ENCODE measurements at places on chromosomes 6 and 20. TPM values are rescaled to one million over a fixed set of nuclear protein-coding genes. Genes with fewer than 3 reads are reported as not detected.
A peak's percentile ranks its signal among the peaks of the same experiment; 100 is the strongest.

Gene CD93
- polyA plus RNA-seq = 48.0 TPM

Gene MYCT1
- 23.8 TPM for polyA plus RNA-seq

Gene ZNF335
- 9.1 TPM for polyA plus RNA-seq

Gene PTK6
- polyA plus RNA-seq = 0.26 TPM

Gene PPP1R16B
- polyA plus RNA-seq = 3.8 TPM

Gene LY6G5C
- polyA plus RNA-seq = 3.1 TPM

Gene NMBR
- polyA plus RNA-seq = not detected

Gene ADGRG6
- polyA plus RNA-seq = 10.2 TPM

Gene SLC35D3
- not detected for polyA plus RNA-seq

Gene PROKR2
- not detected for polyA plus RNA-seq

Gene PTGIS
- 39.0 TPM for polyA plus RNA-seq

Gene BPIFA1
- not detected for polyA plus RNA-seq

DNA sequence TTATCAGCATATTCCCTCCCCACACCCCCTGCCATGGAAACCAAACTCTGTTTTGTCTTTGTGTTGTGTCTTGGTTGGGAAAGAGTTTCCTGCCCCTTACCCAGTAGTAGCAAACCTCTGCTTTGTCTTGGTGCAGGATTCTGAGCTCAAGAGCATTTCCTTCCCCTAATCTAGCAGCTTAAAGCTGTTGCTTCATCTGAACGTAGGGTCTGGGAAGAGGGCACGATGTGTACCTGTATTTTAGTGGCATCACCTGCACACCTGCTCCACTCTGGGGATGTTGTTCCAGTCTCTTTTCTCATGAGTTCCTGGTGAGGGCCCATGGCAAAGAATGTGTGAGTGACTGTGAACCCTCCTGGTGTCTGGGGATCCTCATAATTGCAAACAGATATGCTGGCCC, 164.7 kb downstream of the SCP2D1 start:
- DNase-seq = no peak

GRCh38 chr20:5024982-5025381, 23.7 kb upstream of the SLC23A2 start:
- DNase-seq = no peak

GRCh38 chr6:19549109-19549508, 288.1 kb upstream of the ID4 start:
- DNase-seq = no peak

GRCh38 chr20:57394121-57395082, 3.2 kb downstream of the RBM38 start:
- no peak for DNase-seq

GRCh38 chr6:109465772-109466171, 10.2 kb upstream of the MICAL1 start:
- no peak for DNase-seq

- DNase-seq = no peak
Observed at GRCh38 chr6:40582892-40583291, 4.3 kb downstream of the LRFN2 start.

- DNase-seq = no peak
Observed at GRCh38 chr20:49511788-49512525, 29.5 kb upstream of the KCNB1 start.

- DNase-seq = no peak
Observed at GRCh38 chr6:137496909-137497720, 2.9 kb upstream of the OLIG3 start.

- DNase-seq = no peak
Observed at GRCh38 chr6:155155787-155156447, 107.9 kb upstream of the CLDN20 start.

- DNase-seq = no peak
Observed at GRCh38 chr6:88045521-88046136, 2.0 kb upstream of the SPACA1 start.

- DNase-seq = no peak
Observed at GRCh38 chr20:3273371-3273770, 34.4 kb upstream of the SLC4A11 start.

DNA sequence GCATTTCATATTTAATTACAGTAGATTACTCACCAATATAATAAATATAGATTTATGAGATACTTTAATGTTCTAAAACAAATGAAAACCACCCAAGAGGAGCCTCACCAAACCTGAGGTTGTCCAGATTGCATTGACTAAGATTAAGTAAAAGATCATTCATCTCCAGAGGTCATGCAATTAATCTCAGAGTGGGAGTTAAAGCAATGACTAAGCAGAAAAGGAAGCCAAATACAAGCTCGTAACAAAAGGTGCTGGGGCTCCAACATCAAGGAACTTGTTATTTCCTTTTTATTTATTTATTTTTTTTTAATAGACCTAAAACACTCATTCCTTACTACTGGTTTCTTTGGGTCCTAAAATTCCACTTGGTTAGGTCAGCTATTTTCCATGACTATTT, 57.7 kb downstream of the RSPO3 start:
- DNase-seq = no peak

GRCh38 chr6:72504406-72504805, 117.5 kb upstream of the KCNQ5 start:
- DNase-seq = no peak

GRCh38 chr6:124148236-124148957, 344.7 kb downstream of the NKAIN2 start:
- no peak for DNase-seq

DNA sequence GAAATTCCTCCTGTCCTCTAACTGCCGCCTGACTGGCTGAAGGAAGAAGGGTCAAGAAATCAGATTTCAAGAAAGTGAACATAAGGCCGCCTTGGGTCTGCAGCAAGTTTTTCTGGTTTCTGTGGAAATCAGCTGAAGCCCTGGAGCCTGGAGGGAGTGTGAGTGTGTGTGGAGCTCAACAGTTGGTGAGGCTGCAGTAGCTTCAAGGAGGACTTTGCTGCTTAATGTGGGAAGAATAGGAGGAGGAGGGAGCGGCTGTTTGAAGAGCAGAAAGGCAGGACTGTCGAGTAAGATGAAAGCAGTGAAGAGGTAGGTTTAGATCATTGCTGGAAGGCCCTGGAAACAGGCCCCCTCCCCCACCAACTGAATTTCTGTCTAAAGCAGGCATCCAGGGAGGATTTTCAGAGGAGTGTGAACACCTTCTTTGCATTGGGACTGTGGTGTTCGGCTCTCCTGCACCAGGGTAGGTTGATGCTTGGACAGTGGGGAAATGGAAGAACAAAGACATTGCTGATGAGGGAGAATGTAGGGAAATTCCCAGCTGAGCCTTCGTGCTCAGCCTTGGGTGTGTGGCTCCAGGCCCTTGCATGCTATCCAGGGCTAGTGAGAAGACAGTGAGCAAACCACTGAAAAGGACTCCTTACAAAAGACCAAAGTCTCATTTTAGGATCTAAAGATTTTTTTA, 79.5 kb upstream of the VSTM2L start:
- no peak for DNase-seq

DNA sequence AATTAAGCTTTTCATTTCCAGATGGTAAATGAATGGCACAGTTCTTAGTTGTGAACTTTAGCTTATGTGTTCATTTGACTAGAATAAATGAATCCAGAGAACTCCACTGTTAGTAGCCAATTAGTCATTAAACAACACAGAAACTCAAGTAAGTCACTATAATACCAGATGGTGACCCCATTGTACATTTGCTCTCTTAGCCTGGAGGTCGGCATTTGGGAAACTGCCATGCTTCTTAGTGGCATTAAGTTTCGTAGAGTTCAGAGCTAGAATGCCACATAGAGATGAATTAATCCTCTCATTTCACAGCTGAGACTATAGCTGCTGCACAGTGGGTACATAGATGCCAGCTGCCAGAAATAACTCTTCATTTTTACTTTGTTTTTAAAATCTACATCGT, 10.8 kb upstream of the DTNBP1 start:
- no peak for DNase-seq

DNA sequence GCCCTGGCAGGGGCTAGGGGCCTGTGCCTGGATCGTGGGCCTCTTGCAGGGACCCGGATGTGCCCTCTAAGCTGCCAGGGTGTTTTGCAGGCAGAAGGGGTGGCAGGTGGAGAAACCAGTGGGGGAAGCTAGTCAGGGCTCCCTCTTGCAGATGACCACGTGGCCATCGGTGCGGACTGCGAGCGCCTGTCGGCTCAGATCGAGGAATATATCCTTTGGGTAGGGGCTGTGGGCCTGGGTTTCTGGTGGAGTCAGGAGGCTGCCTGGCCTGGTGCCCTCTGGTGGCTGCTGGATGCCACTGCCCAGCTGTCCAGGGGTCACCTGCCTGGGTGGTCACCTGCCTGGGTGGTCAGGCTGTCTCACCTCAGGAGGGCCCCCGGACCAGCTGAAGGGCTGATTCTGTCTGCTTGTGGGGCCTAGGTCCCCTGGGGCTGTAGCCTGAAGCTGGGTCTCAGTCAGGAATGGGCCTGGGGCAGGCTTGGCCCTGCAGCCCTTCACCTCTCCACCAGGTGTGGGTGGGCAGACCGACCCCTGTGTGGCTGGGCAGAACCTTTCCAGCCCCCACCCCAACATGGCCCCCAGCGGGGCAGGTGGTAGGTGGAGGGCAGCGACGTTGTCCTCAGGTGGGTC, 6.7 kb downstream of the TCEA2 start:
- no peak for DNase-seq

- DNase-seq = peak; percentile 57
Observed at GRCh38 chr6:33377171-33377570, 14.5 kb upstream of the KIFC1 start.

DNA sequence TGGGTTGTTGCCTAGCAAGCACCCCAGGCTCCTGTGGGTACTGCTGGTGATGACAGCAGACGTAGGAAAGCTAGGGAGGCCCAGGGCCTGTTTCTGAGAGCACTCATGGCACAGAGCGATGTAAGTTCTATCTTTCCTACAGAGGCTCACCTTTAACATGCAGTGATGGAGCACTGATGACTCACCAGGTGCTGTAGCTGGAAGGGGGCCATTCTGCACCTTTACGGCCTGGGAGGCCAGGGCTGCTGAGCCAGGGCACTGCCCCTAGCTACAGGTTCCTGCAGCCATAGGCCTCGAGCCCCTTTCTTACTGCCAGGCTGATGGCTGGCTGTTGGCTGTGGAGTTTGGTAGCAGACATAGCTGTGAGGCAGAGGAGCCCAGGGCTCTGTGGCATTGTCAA, 31.1 kb upstream of the GPR6 start:
- DNase-seq = no peak

GRCh38 chr6:108685970-108686369, 125.3 kb downstream of the FOXO3 start:
- no peak for DNase-seq

DNA sequence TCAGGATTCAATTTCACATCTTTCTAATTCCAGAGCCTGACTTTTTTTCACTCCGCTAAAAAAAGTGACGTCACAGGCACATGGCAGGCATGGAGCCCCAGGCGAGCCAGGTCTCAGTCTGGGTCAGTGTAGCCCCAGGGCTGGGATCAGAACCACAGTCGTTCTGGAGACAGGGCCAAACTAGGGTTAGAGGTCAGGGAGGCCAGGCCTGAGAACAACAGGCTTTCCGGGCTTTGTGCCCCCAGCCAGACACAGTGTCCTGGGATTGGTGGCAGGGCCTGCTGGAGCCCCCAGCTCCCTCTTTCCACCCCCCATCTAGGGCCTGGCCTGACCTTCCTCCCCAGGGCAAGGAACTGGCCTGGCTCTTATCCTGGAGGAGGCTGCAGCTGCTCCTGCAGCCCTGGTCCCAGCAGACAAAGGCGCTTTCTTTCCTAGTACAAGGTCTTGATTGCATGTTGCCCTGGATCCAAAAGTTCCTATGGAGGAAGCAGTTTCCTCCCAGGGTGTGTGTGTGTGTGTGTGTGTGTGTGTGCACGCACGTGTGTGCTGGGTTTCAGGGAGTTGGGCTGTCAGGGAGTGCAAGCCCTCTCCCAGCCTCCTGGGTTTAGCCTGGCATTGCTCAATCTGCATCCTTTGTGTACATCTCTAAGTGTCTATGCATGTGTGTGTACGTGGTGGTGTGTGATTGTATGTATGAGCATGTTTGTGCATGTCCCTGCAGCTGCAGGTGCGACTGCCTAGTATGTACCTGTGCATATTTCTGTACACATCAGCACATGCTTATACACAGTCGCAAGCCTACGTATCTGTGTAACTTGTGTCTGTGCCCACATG, 26.5 kb upstream of the EMILIN3 start:
- peak; percentile 75 for DNase-seq

DNA sequence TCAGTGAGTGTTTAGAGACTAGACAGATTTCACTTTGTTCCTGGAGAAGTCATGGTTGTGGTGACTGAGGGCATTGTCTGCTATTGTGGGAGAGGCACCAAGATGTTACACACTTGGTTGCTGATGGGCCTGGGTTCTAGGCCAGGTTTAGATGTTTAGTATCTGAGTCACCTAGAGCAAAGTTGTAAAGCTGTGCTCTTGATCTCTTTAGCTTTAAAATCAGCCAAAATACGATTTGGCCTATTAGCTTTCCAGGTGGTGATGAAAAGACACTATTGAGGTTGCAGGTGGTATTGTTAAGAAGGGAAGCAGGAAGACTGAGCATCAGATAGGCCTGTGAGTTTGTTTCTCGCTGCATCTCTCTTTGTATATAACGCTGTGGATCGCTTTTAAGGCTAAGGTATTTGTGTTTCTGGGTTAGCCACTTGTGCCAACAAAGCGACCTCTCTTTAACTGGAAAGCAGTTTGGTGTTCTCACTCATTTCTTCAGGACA, 48.6 kb downstream of the FOXO3 start:
- DNase-seq = no peak

DNA sequence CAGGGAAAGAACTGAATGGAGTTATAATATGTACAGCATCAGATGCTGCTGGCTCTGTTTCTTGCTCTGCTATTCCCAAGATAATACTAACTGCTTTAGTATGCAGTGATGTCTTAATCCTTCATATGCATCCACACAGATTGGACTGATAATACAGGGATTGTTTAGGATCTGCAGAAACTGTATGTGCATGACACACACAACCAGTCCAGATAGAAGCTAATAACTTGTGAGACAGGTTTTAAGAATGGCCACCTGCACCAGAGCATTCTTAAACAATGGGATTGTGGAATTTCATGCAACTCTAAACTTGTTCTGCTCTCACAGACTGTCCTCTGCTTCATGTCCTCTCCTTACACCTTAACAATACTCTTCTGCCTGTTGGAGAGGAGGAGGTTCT, 90.9 kb downstream of the SPTLC3 start:
- DNase-seq = no peak

DNA sequence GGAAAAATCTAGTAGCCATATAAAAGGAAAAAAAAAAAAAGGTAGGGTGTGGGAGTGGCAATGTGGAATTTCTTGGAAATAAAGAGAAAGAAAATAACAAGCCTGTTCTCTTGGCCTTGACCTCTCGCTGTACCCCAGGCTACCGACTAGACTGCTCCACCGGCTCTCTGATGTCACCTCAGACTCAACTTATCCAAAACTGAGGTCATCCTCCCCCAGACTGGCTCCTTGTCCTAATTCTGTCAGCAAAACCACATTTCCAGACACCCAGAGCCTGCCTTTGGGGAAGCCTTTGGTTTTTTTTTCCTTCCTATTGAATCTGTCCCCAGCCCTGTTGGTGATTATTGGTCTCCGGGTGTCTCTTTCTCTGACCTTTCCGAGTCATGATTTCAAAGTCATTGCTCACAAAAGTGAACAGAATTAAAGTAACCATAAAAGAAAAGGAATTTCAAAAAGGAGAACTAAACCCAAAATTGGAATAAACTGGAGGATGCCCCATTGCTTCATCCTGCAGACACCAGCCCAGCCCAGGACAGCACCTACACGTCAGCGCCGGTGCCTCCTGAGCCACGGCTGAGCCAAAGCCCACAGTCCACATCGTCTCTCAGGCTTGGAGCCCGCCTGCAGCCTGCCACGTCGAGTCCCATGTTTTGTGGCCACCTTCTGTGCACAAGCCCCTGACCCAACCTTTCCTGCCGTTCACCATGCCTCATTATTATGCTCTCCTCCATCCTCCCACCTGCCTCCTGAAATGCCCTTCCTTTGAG, 170.7 kb downstream of the MYLK4 start:
- no peak for DNase-seq

- DNase-seq = no peak
Observed at GRCh38 chr20:22833851-22834250, 201.3 kb upstream of the SSTR4 start.

- no peak for DNase-seq
Observed at GRCh38 chr6:85041376-85041775, 277.0 kb upstream of the TBX18 start.

Measured in muscle of back (tissue), 13 donors.